ENCODE measurements at places on chromosomes 4 and X. TPM values are rescaled to one million over a fixed set of nuclear protein-coding genes. Genes with fewer than 3 reads are reported as not detected.

GABRG1 gene
- total RNA-seq: 0.18 TPM

- no peak for DNase-seq
Measured at GRCh38 chrX:109966246-109966645, 36.7 kb upstream of the TMEM164 start.

GRCh38 chr4:52861879-52862616 is at the start of gene RASL11B:
Gene RASL11B (plus strand): TSS chr4:52862317. CDS start chr4:52862508, 191 bp downstream.
- peak; percentile 83 for DNase-seq

- no peak for DNase-seq
Measured at GRCh38 chr4:13659341-13660070, 32.0 kb upstream of the BOD1L1 start.

DNA sequence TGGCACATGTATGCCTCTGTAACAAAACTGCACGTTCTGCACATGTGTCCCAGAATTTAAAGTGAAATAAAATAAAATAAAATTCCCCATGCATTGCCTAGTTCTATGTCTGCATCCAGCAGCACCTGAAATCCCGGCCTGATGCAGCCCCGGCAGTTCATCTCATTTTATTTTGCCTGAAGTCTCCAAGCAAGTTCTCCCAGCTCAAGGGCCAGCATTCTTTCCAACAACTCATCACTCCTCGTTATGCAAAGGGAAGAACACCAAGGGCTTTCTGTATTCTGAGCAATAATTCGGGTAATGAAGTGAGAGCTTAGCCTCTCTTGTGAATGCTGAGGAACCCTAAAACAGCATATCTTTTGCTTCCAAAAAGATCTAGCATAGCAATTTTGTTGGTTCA is 2.7 kb downstream of the ENPP6 start:
- no peak for DNase-seq

GRCh38 chr4:147088146-147088545 is 142.5 kb upstream of the TTC29 start:
- no peak for DNase-seq

GRCh38 chr4:174286870-174287269 is 3.2 kb downstream of the CEP44 start:
- no peak for DNase-seq

Measured in mesothelial cell of epicardium (in vitro differentiated cells).